ENCODE measurements at places on chromosomes 6 and 20.

GRCh38 chr6:16947375-16948015 lies 154.4 kb upstream of the STMND1 start:
- DNase-seq, result no peak

DNA sequence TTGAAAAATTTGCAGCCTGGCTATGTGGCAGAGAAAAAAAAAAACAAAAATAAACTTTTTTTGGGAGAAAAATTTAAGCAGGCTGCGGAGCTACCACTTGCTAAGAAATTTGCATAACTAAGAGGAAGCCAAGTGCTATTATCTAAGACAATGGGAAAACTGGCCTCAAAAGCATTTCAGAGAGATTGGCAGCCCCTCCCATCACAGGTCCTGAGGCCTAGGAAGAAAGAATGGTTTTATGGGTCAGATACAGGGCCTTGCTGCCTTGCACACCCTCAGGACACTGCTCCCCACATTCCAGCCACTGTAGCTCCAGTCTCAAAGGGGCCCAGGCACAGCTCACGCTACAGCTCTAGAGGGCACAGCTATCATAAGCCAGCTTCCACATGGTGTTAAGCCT lies 777.9 kb downstream of the TENT5A start:
- no peak for DNase-seq

- DNase-seq, result no peak
These were observed 257.5 kb upstream of the TCF21 start for GRCh38 chr6:133631421-133631820.

GRCh38 chr6:165988757-165989456 lies 178.7 kb downstream of the TBXT start:
- no peak for DNase-seq

GRCh38 chr6:169340395-169340794 lies 86.7 kb upstream of the THBS2 start:
- DNase-seq, result no peak

GRCh38 chr6:14635195-14635594 lies 517.6 kb downstream of the CD83 start:
- DNase-seq, result peak; percentile 34

GRCh38 chr6:168279403-168279935 lies 40.1 kb downstream of the DACT2 start:
- DNase-seq, result no peak

GRCh38 chr20:63693733-63694583 lies 2.5 kb upstream of the TNFRSF6B start:
- no peak for DNase-seq

GRCh38 chr6:156980948-156981347 lies 203.8 kb downstream of the ARID1B start:
- DNase-seq, result no peak

DNA sequence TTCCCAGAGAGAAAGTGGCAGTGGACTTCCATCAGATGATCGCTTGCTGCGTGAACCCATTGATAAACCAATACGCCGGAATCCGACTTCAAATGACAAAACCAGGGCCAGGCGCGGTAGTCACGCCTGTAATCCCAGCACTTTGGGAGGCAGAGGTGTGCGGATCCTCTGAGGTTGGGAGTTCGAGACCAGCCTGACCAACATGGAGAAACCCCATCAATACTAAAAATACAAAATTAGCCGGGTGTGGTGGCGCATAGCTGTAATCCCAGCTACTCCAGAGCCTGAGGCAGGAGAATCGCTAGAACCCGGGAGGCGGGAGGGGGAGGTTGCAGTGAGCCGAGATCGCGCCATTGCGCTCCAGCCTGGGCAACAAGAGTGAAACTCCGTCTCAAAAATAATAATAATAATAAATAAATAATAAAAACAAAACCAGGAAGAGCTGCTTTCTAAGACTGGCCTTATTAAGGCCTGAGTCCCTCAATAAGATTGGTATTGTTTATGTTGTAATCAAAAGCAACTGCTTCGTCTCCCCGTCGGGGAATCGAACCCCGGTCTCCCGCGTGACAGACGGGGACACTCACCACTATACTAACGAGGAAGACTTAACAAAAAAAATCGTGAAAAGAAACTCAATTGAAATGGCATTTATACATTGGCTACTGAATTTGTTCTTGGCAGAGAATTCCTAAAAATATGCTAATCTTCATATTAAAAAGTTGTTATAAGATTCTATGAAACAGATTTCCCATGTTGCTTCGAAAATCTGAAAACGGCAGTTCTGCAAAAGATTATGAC lies 110.2 kb upstream of the ZNF184 start:
- no peak for DNase-seq

DNA sequence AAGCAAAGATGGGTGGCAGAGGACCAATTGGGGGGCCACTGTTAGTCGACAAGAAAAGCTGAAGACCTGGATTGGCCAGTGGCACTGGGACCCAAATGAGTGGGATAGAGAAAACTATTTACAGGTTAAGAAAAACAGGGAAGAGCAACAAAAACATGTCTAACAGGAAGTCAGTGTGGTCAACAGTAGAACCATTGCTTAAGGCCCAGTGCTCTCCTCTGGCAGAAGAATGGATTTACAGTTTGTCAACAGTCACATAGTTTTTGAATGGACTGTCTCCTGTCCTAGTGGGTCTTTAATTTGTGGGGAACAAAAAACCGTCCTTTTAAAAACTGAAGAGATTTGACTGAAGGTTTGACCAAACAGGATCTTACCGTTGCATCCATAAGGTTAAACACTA lies 12.1 kb upstream of the WTAP start:
- DNase-seq, result no peak

DNA sequence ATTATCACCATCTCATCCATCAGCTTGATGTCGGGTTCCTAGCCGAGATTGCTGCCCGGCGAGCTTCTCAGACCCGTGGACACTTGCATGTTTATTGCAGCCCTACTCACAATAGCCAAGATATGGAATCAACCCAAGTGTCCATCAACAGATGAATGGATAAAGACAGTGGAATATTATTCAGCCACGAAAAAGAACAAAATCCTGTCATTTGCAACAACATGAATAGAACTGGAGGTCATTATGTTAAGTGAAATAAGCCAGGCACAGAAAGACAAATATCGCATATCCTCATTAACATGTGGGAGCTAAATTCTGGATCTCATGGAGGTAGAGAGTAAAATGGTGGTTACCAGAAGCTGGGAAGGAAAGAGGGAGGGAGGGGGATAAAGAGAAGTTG lies 49.1 kb upstream of the SLC2A12 start:
- no peak for DNase-seq

DNA sequence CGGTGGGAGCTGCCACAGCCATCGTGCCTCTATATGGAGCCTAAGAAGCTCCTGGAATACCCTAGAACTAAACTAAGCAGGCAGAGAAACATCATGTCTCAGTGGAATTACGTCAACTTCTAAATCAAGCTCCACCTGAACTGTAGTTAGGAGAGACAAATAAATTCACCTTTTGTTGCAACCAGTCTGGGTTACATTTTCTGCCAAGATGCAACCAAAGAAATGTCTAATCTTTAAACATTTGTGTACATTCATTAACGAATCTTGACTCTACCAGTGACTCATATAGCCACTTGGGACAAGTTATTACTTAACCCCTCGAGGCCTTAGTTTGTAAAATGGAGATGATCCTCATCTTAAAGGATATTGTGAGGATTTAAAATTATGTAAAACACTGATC lies 8.9 kb downstream of the PTPRK start:
- no peak for DNase-seq

GRCh38 chr6:44653091-44653490 lies 265.6 kb downstream of the CDC5L start:
- DNase-seq, result no peak

GRCh38 chr6:1832844-1833787 lies 223.4 kb downstream of the FOXC1 start:
- DNase-seq, result no peak

DNA sequence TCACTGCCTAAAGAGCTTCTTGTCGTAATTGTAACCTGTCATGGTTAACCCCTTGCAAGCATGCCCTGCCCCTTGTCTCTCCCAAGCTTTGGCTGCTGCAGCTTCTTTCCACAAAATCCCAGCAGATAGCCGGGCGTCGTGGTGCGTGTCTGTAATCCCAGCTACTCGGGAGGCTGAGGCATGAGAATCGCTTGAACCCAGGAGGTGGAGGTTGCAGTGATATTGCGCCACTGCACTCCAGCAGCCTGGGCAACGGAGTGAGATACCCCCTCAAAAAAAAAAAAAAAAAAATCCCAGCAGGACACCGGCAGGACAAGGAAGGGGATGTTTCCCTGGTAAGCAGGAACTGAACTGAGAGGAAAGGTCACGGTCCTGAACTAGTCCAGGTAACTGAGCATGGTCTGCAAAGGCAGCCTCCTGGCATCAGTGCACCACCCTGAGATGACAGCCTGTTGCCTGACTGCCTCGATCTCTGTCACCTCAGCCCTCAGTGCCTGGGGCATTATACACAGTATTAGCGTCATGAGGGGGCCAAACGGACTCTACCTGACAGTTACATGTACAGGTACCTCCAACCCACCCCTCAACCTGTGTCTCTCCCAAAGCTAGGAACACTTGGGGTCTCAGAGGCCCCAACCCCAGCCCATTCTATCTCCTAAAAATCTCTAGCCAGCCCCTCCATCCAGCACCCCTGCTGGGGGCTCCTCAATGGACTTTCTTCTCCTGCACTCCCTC lies 1.8 kb downstream of the LZTS3 start:
- DNase-seq, result no peak

GRCh38 chr6:36545767-36546307 lies 1.4 kb downstream of the STK38 start:
- no peak for DNase-seq

DNA sequence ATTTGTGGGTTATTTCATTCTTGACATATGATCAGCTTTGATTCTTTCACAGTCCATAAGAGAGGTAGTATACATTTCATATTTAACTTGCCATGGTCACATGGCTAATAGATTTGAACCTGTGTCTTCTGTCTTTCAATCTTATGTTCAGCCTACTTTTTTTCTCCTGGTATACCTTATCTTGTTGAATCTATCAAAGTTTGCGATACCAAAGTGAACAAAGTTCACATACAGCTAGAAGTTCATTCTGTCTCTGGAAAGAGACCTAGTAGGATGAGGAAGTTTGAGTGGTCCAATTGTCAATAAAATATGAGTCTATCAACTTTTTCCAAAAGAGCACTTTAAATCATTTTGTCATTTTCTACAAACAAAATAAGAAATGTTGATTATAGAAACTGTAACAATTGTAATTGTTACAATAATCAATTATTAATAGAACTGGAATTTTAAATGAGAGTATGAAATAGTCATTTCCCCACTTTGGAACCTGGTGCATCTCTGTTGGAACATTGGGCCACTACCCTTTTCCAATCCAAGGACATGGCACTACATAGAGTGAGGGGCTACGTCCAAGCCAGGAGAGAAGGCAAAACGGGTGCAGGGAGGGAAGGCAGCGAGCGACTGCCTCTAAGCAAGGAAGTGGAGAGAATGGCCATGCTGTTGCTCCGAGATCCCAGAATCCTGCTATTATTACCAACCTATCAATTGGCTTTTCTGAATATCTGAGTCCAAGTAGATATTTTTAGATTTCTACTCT lies 194.2 kb upstream of the FOXQ1 start:
- no peak for DNase-seq

- DNase-seq, result no peak
These were observed 77.1 kb upstream of the RNF217 start for GRCh38 chr6:124885171-124885570.

DNA sequence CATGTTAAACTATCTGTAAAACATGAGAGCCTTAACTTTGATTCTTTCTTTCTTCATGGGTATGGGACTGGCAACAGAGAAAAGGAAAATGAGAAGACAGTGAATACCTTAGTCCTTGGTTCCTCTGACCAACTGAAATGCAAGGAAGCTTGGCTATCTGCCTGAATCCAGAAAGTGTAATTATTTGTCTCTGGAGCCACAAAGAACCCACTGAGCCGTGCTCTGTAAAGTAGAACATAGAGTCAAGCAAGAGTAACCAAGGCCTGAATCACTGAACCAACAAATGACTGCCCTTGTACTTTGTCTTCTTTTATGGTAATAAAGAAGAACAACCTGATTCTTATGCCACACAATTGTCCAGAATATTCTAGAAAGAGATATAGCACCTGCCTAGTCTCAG lies 27.6 kb downstream of the PKHD1 start:
- DNase-seq, result no peak

GRCh38 chr20:49989234-49990065 lies 6.7 kb downstream of the SNAI1 start:
- DNase-seq, result no peak

DNA sequence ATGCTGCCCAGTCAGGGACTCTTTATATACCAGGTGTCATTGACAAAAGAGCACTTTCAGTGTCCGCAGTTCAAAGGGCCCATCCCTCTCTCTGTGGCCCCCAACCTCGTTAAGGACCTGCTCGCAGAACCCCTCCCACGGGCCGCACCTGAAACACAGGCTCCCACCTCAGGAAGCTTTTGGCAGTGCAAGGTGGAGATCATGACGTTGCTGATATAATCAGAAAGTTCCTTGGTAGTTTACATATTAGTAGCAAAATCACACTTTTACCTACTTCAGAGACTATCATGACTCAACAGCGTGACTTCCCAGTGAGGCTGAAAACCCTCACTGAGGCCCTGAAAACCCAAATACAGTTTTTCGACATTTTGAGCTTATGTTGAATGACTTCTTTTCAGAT lies 4.1 kb downstream of the TTLL2 start:
- no peak for DNase-seq

DNA sequence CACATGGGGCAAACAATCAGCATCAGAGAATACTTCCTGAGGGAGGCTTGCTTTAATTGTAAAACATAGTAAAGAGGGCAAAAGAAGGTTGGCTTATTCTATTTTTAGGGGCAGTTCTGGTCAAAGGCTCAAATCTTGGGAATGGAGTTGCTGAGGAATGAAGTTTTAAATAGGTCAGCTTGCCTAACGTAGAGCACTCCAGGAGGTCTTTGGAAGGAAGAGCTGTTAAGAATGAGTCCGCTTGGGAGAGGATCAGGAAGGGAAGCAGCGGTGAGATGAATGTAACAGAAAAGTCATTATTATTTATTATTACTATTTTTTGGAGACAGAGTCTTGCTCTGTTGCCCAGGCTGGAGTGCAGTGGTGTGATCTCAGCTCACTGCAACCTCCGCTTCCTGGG lies 108.7 kb downstream of the ZFAND3 start:
- DNase-seq, result no peak

DNA sequence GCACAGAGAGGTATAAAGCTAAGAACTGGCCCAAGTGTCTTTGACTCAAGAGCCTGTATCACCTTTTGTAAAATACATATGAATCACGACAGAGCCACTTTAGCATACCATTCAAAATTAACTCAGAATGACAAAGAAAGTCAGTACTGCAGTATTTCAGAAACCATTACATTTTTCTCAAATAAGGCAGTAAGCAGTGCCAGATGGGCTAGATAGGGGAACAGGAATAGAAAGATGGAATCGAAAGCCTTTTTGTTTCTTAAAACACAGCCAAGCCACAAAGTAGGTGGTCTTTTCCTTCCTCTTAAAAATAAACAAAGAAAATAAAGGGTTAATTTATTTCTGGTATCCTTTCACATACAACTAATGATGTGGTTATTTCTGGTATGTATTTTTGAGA lies 10.3 kb downstream of the CLDN20 start:
- DNase-seq, result no peak

- DNase-seq, result peak; percentile 6
These were observed 45.9 kb downstream of the ZNF217 start for GRCh38 chr20:53547664-53548239.

- DNase-seq, result no peak
These were observed 181.6 kb upstream of the ECI2 start for GRCh38 chr6:4316867-4317400.

- DNase-seq, result no peak
These were observed 96.6 kb downstream of the HAO1 start for GRCh38 chr20:7843613-7844012.

- DNase-seq, result no peak
These were observed 156.1 kb upstream of the SALL4 start for GRCh38 chr20:51958099-51959065.

Measured in T-cell (primary cell).